Glomerular endothelial cell (primary cell): ENCODE measurements at places on chromosomes 7 and 10.

DNA sequence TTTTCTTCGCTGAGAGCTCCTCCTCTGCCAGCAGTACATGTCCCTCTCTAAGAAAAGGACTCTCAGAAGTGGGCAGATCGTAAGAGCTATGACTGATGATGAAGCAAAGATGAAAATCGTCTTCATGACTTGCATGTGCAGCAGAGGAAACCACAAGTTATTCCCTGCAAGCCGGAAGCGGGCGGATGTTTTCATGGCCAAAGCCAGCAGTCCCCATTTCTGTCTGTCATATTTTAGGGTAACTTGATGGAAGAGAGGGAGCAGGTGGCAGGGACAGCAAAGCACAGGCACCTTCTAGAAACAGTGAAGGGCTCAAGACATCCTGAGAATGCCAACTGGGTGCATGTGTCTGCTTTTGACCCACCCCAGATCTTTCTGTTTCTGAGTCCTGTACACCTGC, 19.9 kb downstream of the KLF6 start:
- DNase-seq: no peak

DNA sequence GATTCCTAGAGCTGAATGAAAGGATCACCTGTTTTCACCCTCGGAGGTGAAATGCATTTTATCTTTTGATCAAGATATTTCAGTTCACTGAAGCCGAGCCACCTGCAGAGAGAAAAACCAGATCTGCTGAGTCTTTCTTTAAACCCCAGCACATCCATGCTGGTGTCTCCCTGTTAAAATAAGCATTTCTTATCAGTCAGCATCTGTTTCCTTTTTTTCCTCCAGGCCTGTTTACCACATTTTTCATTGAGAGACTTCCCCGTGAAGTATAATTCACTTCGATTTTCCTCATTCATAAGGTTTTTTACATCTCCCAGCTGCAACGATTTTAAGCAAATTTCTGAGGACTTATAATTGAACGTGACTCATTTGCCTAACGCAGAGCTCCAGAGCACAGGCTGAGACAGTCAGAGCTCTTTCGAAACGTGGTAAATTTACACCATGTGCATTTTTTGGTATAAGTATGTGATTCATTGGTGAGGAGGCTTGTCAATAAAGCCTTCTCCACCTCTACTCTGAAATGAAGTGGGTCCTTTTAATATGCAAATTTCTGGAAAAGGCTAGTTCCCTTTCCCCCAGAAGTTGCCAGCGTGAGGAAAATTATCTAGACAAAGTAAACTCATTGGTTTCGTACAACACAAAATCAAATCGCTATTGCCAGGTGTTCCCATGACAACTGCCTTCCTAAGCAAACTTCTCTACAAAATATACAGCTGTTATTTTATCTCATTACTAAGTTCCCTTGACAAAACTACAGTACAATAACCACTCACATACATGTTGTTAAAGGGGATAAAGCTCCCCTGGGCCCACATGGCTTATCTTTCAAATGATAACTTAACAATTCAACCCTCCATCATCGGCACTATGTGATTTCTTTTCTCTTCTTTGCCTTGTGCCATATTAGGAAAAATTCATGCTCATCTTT, 374.8 kb upstream of the AKR1E2 start:
- DNase-seq: peak; percentile 84

DNA sequence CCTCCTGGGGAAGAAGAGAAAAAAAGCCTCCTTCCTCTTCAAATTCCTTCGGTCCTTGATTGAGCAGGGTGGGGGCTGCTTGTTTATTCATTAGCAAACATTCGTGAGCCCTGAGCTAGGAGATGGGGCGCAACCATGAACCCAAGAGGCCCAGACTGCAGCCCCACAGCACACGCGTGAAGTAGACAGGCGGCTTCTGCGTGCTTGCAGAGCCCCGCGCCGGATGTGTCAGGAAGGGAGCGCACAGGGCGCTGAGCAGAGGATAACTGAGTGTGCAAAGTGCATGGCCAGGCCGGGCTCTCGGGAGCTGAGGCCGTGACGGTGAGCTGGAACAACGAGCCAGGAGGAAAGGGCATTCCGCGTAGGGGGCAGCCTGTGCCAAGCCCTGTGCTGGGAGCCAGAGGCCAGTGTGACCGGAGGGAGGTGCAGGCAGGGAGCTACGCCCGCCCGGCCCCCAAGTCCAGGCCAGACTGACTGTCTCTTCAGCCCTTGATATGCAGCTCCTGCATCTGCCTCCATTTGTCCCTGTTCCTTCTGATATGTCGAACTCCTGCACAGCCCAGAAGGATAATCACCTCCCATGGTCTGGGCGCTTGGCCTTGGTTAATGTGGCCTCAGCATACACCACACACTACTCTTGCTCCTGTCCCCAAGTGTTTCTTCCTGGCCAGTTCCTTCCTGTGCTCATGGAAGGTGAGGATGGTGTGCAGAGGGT, 4.6 kb downstream of the FOXL3 start:
- no peak for DNase-seq

DNA sequence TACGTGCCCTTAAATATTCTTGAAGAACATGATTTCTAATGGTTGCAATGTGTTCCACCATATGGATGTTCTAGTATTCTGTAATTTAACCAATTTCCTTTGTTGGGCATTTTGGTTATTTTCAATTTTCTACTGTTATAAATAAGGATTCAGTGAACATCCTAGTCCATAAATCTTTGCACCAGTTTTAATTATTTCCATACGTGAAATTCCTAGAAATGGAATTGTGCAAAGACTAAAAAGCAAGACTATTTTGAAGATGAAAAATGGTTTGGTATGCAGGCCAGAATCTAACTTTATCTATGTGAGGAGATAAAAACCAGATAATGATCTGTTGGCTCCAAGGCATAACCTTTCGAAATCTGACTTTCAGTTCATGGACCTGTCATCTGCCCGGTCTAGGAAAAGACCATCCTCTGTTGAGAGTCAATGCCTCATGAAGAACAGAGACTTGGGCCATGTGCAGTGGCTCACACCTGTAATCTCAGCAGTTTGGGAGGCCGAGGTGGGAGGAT, 633.2 kb upstream of the NRP1 start:
- DNase-seq: no peak

DNA sequence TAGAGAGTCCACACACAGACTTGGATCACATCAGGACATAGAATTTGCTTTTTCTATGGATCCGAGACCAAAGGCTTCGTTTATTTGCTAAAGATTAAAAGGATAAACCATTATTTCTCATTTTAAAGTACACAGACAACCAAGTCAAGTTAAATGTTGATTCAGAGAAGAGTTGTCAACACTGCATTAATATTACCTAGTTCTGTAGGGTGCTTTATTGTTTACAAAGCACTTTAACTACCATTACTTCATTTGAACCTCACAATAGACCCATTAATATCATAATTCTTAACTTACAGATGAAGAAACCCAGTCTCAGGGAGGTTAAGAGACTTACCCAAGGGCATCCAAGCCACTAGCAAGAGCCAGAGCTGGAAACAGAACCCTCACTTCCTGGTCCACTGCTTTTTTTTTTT, 43.2 kb upstream of the GSAP start:
- no peak for DNase-seq

DNA sequence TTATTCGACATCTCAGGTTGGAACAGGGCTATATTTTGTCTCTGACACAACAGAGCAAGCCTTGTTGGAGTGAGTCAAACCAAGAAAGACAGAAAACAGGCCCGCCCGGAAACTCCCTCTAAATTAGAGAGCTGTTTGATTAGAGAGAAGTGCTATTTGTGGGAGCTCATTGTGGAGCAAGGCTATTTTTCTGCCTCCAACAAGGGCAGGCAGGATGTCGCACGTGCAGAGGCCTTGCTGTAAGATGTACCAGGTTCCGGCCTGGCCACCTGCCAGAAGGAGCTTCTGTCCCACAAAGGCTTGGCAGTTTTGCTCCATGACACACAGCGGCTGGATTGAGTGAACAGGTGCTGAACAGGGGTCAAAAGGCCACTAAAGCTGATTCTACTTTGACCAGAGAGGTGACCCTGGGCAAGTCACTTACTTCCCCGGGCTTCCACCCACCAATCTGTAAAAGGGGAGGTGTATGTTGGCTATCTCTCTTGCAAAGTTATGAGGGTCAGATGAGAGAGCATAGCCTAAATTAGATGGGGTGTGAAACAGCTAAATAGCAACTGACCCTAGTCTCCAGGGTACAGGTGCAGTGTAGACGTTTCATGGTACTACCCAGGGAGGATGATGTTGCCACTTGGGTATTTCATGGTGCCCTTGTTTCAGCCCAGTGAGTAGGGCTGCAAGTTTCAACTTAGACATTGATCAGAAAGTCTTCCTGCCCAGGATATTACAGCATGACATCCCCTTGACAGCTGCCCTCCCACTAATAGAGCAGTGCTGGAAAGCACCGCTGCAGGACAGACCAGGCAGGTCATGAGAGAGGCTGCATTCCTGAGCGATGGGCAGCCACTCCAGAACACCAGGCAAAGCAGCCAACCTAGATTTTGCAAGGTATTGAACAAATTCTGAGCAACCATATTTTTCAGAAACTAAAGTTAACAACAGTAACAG, 62.0 kb downstream of the VSTM4 start:
- DNase-seq: no peak

DNA sequence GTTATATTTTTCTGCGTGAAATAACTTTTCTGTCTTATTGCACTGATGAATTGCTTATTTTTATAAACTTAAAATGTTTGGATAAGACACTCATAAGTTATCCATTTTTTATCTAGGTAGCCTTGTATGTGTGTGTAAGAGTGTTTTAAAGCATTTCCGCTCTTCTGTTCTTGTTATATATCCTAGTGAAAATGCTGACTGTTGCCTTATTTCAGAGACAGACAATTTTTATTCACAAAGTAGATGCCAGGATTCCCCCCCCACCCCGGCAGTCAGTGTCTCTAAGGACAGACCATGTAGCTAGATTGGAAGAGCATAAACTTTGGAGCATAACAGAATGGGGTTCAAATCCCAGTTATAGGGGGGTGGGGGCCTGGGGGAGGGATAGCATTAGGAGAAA, 1.6 kb downstream of the SMC3 start:
- no peak for DNase-seq

GRCh38 chr10:100873146-100873826, 39.5 kb upstream of the SLF2 start:
- DNase-seq: no peak
